ENCODE measurements at places on chromosomes 12 and 14. TPM values are rescaled to one million over a fixed set of nuclear protein-coding genes. Genes with fewer than 3 reads are reported as not detected.
A peak's percentile ranks its signal among the peaks of the same experiment; 100 is the strongest.

DNA sequence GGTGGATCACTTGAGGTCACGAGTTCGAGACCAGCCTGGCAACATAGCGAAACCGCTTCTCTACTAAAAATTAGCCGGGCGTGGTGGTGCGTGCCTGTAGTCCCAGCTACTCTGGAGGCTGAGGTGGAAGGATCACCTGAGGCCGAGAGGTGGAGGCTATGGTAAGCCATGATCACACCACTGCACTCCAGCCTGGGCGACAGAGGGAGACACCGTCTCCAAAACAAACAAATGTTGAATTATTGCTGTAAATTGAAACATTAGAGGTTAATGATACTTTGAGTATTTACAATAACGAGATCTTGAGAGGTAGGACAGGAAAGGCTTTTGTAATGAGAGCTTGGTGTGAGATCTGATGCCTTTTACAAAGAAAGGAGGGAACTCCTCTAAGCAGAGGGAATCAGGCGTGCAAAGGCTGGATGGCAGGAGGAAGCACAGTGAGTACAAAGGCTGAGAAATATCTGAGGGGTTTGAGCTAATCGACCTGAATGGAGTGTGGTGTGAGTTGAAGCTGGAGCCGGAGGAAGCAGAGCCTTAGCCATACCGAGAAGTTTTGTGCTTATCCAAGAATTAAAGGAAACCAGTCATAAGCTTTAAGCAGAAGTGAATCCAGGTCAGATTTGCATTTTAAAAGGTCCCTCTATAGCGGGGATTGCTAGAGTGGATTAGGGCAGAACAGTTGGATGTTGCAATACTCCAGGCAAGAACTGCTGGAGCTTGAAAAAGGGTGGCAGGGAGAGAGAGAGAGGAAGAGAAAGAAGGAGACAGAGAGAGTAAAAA lies 1.1 kb downstream of the RHNO1 start:
- H3K36me3 ChIP-seq = peaks cover 14% of the 10 kb centered on the region
- no peak for DNase-seq
- H3K27ac ChIP-seq = peak overlapping the region; percentile 85

GRCh38 chr14:32014057-32014456 lies 63.0 kb upstream of the ARHGAP5 start:
- no peak for DNase-seq
- no peak overlapping the region for H3K4me3 ChIP-seq
- H3K36me3 ChIP-seq = no peaks in the 10 kb centered on the region

DNA sequence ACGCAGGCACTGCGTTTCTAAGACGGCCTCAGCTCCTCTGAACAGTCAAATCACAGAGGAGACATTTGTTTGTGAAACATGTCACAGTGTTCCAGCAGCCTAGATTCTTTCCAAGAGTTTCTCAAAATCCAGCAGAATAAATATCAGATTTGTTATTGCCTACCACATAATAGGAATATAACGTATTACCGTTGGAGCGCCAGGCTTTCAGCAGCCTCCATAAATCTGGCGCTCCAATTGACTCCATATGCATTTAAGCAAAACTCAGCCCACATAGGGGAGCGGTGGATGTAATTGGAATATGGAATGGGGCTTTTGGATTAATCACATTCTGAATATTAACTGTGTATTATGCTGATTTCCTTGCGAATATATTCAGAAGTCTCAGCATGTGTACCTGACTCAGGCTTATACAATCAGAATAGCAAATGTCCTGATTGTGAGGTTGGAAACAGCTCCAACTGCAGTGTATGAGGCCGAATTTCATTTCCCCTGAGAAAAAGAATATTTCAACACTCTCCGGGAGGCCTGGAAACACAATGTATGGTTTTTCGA lies 174.0 kb downstream of the ASCL4 start:
- H3K27ac ChIP-seq = no peak overlapping the region
- H3K36me3 ChIP-seq = no peaks in the 10 kb centered on the region
- H3K27me3 ChIP-seq = peaks cover 15% of the 10 kb centered on the region
- H3K4me3 ChIP-seq = no peak overlapping the region
- H3K4me1 ChIP-seq = no peaks in the 10 kb centered on the region
- DNase-seq = no peak

- H3K27me3 ChIP-seq = no peaks in the 10 kb centered on the region
- no peak overlapping the region for H3K4me3 ChIP-seq
- peak; percentile 59 for DNase-seq
- H3K27ac ChIP-seq = no peak overlapping the region
Observed at GRCh38 chr12:7142056-7142644, 12.0 kb downstream of the CLSTN3 start.

MAP1LC3B2 gene
- 0.53 TPM for polyA plus RNA-seq

DNA sequence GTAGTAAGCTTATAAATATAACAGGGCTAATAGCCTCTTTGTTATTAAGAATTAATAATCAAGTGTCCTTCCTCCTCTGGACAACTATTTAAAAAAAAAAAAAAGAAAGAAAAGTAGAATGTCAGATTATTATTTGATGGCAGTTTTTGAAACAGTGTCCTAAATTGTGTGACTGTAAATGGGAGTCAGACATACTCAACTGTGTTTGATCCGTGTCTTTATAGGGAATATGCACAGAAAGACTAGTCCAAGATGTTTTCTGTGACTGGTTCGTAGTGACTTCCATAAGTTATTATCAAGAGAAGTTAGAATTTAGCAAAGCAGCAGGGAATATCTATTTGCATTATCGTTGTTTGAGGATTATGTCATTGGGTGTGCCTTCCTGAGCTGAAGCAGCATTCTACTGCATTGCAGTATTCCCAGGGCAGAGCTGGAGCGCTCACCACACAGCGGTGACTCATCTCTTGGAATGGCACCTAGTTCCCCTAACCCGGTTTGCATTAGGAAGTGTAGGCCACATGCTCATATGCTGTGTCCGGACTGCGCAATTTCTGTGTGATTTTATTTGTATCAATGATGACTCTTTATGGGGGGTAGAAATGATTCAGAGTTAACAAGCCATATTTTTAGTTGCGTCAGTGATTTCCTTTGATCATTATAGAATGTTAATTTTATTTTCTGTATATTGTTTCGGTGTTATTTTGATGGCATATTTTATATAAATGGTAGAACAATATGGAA lies 7.9 kb downstream of the DYNC1H1 start:
- H3K36me3 ChIP-seq = peaks cover 64% of the 10 kb centered on the region
- peak overlapping the region; percentile 63 for H3K27ac ChIP-seq
- peaks cover 13% of the 10 kb centered on the region for H3K4me1 ChIP-seq
- no peak overlapping the region for H3K4me3 ChIP-seq
- H3K27me3 ChIP-seq = no peaks in the 10 kb centered on the region

PRPF39 gene
- 23.7 TPM for polyA plus RNA-seq

TMEM132D gene
- polyA plus RNA-seq = not detected

DNA sequence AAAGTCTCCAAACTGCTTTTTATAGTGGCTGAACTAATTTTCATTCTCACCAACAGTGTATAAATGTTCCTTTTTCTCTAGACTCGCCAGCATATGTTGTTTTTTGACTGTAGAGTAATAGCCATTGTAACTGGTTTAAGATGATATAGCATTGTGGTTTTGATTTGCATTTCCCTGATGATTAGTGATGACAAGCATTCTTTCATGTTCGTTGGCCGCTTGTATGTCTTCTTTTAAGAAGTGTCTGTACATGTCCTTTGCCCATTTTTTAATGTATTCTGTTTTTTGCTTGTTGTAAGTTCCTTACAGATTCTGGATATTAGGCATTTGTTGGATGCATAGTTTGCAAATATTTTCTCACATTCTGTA lies 404.9 kb downstream of the FLRT2 start:
- no peaks in the 10 kb centered on the region for H3K36me3 ChIP-seq
- no peaks in the 10 kb centered on the region for H3K4me1 ChIP-seq
- H3K4me3 ChIP-seq = no peak overlapping the region

DNA sequence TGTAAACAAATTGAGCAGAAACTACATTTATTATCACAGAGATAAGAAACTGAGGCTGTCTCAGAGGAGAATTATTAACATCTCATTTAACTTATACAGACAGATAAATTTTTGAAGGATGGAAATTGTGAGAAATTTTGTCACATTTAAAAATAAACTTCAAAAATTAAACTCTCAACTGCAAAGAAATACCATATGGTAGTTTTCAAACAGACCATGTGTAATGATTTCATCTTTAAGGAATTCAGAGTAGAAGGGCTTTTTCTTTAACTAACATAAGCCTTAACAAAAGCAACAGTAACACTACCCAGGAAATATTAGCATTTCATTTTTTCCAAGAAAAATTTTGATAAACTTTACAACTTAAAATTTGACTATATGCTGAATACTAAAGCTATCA lies 26.6 kb downstream of the NUP37 start:
- no peak overlapping the region for H3K4me3 ChIP-seq
- DNase-seq = no peak
- H3K27ac ChIP-seq = no peak overlapping the region
- H3K36me3 ChIP-seq = peaks cover 64% of the 10 kb centered on the region
- no peaks in the 10 kb centered on the region for H3K27me3 ChIP-seq

All from K562 (cell line).